ENCODE measurements at places on chromosomes 7 and 10. TPM values are rescaled to one million over a fixed set of nuclear protein-coding genes. Genes with fewer than 3 reads are reported as not detected.

DNA sequence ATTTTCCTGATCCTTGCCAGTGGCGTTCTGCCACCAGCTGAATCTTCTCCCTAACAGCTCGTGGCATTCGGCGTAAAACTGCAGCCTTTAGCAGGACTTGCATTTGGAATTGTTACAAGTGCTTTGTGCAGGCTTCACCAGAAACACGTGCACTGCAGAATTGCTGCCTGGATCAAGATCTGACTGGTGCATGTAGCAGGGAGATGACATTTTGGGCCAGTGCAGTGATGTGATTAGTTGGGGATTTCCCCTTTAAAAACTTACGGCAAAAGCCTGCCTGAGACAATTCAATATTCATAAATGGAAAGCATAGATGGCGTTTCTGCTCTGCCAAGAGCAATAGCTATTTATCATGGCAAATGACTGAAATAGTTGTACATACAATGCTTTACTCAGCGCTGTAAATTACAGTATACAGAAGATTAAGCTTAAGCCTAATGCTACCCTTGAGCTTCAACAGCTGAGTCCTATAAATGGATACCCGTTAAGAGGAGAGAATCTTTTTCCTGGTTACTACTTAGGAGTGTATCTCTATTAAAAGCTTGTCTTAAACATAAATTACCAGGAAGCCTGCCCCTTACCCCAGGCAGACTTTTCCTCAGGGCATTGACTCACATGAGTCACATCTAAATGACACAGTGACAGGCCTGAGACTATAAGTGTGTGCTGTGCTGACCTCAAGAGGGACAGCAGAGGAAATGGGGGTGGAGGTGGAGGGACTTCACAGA is 106.3 kb downstream of the ATXN7L1 start:
- DNase-seq, result no peak

GRCh38 chr10:73931767-73932619 is 21.1 kb downstream of the PLAU start:
- peak; percentile 57 for DNase-seq

The PHYHIPL gene
- total RNA-seq, result 0.20 TPM

GRCh38 chr7:30344513-30344912 is 60.1 kb downstream of the ZNRF2 start:
- no peak for DNase-seq

The UFSP1 gene
- total RNA-seq, result 3.3 TPM

The LIPK gene
- not detected for total RNA-seq

The MOGAT3 gene
- total RNA-seq, result 0.14 TPM

The NODAL gene
- 0.12 TPM for total RNA-seq

The NXPH1 gene
- total RNA-seq, result 0.95 TPM

The TMEM196 gene
- not detected for total RNA-seq

DNA sequence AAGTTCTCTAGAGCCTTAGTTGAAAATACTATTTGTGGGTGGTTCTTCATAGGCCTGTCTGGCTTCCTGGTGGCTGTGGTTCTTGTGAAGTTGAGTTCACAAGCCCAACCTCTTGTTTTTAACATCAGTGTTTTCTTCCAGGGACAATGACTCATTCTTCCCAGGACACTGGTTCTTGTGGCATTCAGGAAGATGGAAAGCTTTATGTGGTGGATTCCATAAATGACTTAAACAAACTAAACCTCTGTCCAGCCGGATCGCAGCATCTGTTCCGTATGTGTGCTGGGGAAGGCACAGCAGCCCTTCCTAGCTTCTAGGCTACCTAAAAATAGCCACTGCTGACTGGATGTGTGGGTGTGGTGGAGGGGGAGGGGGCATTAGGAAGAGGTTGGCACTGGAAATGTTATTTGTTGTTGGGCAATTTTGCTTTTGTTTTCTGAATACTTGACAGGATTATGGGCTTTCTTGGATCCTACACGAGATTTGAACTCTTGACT is 3.9 kb downstream of the LSMEM1 start:
- DNase-seq, result no peak

DNA sequence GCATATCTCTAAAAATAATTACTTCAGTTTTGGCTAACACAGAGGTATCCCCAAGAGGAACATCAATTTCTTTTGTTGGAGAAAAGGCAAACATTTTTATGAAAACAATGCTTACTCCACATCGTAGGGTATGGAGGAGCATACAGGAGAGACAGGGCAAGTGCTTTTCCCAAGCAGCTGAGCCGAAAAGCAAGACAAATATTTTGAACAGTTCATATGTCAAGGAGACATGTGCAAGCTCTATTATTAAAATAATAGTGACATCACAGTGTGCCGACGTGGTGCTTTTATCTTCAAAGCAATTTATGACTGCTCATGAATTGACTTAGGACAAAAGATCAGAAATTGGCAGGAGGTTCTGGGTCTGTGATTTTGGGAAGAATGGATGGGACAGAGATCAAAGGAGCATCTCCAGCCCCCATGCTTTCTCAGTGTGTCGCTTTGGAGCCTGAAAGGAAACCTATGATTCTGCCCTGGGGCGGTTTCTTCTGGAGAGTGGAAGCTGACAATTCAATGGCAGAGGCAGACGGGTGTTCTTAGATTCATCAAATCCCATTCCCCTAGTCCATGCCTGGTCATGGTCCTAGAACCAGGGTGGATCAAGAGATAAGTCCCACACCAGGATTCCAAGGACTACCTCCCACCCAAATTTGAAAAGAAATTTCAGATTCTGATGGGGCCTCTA is 97.1 kb downstream of the JCAD start:
- DNase-seq, result no peak

DNA sequence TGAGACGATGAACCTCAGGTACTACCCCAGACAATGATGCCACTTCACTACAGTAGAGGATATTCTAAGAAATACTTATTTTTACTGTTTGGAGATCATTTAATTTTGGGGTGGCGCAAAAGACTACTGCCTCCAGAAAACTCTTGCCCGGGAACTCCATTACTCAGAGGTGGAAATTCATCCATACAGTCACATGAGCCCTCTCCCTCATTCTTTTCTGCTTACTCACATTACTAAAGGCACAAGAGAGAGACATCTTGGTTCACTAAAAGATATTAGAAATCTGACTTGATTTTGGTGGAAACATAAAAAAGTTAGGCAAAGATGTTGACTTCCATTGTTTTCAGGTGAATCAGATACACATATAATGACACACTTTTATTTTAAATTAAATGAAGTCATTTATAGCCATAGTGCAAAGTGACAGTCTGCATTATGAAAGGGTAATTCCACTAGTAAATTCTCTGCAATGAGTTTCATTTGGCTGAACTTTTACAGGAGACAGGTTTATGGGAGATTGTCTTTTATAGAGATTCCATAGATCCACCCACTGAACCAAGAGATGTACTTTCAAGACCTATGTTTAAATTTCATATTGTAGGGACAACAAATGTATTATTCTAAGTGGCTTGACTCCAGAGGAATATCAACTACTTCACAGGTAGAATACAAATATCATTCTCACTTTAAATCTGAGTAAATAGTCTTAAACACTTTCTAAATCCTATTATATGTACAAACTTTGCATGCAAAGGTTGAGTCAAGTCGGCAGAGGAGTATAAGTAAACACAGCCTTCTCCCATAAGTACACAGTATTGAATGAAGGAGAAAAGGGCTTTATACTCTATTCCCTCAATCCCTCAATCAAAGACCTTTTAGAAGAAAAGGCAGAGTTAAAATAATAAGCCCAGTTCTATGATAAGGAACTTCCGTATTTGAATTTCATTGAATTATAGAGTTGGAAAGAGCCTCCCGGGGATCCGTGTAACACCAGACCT is 18.8 kb downstream of the NEBL start:
- DNase-seq, result no peak

DNA sequence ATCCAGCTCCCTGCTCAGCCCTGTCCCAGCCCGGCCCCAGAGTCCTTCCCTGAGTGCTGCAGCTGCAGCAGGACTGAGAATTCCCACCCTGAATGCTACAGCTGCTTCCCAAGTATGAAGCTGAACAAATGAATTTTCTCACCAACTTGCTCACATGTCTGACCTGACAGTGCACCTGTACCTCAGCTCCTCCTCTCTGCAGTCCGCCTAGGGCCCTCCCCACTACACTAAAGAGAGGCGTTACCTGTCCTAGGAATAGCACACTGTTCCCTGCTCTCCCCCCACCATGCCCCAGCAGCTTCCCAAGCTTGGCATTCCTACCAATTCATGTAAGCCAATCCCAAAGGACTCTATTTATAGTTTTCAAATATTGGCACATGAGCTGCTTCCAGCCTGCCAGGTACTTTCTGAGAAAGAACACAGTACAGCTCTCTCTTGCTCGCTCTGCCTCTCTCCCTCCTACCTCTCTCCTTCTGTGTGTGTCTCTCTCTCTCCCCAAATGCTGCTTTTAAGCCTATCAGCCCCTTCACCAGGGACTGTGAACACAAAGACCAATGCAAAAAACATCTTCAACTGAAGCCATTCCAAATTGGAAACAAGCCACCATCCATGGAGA is 400.1 kb downstream of the TNS3 start:
- DNase-seq, result no peak

The CYP3A7 gene
- 92.6 TPM for total RNA-seq

GRCh38 chr7:122682815-122683550 is 15.9 kb downstream of the RNF133 start:
- DNase-seq, result no peak

GRCh38 chr7:1093916-1094508 is 6.1 kb downstream of the GPER1 start:
- no peak for DNase-seq

The TCF7L2 gene
- 35.3 TPM for total RNA-seq

GRCh38 chr10:18571780-18572179 is 79.6 kb downstream of the NSUN6 start:
- no peak for DNase-seq

DNA sequence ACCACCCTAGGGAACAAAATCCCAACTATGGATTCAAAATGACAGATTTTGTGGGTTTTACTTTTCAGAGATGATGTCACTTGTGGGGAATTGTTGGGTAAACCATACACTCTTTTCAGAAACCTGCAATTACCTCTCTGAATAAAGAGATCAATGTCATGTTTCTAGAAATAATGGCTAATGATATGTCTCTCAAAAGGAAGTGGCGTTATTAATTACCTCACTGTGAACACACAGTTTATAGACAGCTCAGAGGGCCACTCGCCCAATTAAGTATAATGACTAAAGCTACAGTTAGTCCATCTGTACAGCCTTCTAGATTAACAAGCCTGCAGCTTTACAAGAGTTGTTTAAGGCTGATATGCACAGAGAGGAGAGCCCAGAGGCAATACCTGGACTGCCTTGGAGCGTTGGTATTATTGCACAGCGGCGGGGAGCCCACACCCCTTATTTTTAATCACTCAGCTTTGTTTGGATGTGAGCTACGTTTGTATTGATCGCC is 79.5 kb downstream of the RAB11FIP2 start:
- DNase-seq, result no peak

Measured in mucosa of gallbladder (tissue), 1 donor.